Activated naive CD4-positive, alpha-beta T cell treated with Interleukin-2 at 50 U/mL for 16 hours (primary cell): ENCODE measurements at places on chromosomes 3 and 15.

DNA sequence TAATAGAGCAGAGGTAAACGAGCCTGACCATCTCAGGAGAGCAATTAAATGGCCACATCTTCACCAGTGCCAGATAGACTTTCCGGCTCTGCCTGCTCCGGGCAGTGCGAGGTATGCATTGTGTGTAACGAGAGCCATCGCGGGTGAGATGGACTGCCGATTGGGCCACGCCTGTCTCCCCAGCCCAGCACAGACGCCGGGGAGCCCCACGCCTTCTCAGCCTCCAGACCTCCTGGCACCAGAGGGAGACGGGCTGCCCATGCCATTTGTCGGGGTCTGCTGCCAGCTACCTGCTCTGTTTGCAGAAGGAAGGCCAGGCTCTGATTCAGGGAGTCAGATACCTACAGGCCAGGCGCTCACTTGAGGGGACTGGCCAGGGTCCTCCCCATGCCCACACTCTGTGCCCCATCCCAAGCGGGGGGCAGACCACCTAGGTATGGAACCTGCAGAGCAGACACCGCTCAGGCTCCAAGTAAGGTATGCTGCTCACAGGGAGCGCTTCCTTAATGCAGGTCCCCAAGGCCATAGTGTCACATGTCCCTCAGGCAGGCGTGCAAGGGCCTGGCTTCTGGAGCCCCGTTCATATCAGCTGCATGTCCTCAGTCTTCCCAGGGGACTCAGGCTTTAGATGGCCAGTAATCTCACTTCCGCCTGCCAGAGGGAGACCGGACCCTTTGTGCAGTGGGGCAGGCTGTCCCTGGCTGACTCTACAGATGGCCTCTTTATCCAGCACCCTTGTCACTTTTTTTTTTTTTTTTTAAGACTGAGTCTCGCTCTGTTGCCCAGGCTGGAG, 62.2 kb downstream of the DNAJB8 start:
- DNase-seq = no peak

GRCh38 chr3:81911221-81911620, 149.8 kb upstream of the GBE1 start:
- no peak for DNase-seq

DNA sequence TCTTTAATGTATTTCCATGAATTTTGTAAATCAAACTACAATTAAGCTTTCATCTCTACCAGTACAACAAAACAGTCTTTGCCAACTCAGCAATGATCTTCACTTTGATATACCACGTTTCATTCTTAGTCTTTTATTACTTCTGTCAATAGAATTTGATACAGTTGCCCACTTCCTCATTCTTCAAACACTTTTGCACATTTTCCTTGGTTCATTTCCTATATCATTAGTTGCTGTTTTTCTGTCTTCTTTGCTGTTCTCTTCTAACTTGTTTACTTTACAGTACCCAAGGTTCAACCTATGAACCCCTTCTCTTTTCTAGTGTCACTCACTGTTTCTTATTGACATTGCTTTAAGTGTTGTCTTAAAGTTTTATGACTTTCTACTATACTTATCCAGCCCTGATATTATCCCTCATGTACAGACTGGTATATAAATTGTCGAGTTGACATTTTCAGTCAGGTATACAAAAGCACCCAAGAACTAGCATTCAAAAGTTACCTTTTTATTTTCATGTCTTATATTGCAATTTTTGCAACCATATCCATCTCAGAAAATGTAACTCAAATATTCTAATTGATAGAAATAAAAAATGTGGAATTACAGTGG, 903.1 kb downstream of the NSUN3 start:
- no peak for DNase-seq

GRCh38 chr3:45165497-45166283, 19.5 kb upstream of the CDCP1 start:
- DNase-seq = no peak

DNA sequence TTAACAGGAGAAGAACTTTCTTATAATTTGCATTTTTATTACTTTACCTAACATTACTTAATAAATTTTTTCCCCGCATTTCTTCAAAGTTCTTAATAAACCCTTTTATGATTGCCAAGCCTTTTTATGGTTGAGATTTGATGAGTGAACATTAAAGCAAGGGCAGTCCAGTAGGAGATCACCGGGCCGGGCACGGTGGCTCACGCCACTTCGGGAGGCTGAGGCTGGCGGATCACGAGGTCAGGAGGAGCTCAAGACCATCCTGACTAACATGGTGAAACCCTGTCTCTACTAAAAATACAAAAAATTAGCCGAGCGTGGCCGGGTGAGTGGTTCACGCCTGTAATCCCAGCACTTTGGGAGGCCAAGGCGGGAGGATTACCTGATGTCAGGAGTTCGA, 61.4 kb upstream of the TRA2B start:
- DNase-seq = no peak

DNA sequence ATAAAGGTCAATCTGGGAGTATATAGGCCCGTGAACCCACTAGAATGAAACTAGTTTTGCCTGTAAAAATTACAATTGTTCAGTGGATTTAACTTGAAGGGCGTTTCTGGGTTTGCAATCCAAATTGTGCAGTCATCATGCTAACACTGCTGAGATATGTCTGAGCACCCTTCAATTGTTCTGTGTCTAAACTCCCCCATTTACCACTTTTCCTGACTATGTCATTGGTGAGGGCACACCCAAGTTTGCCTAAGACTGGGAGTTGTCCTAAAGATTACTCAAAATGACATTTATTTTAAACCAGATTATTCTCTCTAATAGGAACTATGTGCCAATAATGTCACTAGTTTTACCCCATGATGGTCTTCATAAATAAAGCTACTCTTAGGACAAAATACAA, 54.6 kb downstream of the EMC4 start:
- no peak for DNase-seq
